ENCODE measurements at places on chromosomes 6 and 20.

- no peak for DNase-seq
These were observed 40.6 kb upstream of the JAG1 start for GRCh38 chr20:10714236-10714975.

- DNase-seq, result no peak
These were observed 172.7 kb downstream of the BMP7 start for GRCh38 chr20:57093766-57094165.

DNA sequence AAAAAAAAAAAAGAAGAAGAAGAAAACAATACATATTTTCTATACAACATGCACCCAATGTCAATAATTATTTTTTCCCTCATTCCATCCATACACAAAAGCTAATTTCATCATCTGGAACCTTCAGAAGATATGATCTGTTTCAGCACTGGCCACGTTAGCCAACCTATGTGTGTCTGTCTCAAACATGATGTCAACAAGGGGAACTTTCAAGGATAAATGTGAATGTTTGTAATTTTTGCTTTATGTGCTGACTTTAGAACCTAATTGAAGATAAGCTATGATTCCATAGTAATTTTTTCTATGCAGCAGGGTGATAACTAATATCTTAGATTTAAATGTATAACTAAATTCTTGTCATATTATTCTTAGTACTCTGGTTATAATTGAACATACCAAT is 37.9 kb downstream of the IPCEF1 start:
- no peak for DNase-seq

DNA sequence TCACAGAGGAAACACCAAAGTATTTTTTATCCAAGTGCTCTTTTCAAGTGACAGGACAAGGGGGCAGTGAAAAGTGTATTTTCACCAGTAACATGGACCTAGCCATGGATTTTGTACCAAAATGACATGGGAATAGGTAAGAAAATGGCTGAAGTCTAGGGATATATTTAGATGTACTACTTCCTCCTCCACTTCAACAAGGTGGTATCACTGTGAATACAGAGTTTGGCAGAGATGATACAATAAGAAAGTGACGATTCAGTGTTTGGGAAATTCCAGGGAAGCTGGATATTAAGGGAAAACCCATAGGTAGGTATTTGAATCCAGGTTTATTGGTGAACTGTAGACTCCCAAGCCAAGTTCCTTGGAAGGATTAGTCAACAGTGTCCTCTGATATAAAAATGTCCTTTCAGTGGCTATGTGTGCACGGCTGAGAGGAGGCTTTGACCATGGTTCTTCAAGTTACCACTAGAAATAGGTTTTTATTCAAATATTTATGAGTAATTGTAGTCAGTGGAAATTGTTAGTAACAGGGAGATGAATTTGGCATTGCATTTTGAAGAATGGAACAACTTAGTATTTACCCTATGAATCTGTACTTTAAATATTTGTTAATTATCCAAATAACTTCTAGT is 356.0 kb upstream of the CITED2 start:
- no peak for DNase-seq

DNA sequence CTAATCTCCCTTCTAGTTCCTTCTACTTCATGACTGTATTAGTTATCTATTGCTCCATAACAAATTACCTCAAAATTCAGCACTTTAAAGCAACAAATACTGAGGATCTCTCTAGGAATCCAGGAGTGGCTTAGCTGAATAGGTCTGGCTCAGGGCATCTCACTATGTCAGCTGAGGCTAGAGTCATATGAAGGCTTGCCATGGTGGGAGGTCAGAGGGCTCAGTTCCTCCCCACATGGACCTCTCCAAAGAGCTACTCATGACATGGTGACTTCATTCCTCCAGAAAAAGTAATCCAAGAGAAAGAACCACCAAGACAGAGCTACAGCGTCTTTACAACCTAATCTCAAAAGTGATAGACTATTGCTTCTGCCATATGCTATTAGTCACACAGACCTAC is 70.2 kb upstream of the PRND start:
- no peak for DNase-seq

- DNase-seq, result no peak
These were observed 97.7 kb downstream of the RFX6 start for GRCh38 chr6:116974526-116975316.

DNA sequence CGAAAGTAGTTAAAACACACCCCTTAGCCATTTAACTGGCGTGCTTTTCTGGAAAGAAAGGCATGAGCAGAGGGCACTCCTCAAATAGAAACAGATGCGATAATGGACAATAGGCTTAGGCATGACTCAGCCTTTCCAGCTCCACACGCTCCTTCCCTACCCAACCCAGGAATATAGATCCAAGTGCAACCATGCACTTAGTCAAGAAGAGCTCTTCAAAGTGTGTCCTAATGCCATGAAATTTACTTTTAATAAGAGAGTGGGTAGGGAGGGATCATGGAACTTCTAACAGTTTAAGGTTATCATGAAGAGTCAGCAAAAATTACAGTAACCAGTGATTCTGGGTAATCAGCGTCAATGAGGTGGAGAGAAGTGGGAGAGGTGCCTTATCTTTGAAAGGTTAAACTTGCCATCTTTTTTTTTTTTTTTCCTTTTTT is 2.4 kb upstream of the EFHC1 start:
- DNase-seq, result no peak

- DNase-seq, result no peak
These were observed 2.6 kb downstream of the COL19A1 start for GRCh38 chr6:69868961-69869360.

DNA sequence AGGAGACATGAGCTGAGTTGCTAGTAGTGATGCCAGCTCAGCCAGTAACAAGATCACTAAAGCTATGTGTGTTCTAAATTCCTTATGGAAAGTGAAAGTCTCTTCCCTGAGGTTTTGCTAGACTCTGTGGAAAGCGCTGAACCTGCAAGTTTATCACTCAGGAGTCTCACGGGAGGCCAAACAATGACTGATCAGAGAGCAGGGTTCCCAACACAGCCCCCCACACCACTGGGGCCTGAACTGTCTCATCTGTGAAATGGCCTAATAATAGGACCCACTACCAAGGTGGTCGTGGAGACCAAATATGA is 19.9 kb downstream of the ACSS1 start:
- no peak for DNase-seq

- DNase-seq, result no peak
These were observed 27.5 kb downstream of the NCOA7 start for GRCh38 chr6:125818225-125818657.

- no peak for DNase-seq
These were observed 124.1 kb upstream of the LOC128125822 start for GRCh38 chr6:63448229-63448628.

DNA sequence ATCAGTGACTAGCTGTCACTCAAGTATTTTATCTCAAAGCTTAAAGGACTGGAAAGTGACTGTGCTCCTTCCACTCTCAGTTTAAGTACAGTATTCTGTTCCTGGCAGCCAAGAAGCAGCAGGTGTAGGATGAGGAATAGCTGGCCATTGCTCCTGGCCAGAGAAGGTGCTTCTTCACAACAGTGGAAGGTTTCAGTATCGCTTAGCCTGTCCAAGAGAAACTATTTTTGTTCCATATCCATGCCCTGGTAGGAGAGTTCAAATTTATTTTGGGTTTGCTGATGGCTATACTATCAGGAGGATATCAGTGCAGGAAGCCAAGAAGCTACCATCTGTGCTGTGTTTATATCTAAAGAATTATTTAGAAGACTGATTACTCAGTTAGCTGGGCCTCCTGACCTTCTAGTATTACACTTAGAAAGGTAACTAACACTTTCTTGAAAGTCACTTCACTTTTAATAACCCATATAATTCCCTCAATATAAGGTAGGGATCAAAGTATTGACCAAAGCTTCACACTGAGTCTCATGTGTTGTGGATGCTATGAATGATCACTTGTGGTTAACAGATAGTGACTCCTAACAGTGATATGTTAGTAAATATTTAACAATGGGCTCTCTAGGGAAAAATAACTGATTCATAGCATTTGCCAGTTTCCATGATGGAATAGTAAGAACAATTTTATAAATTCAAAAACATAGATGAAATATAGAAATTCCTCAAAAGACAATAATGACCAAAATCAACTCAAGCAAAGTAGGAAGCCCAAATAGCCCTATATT is 99.9 kb downstream of the AIG1 start:
- no peak for DNase-seq

GRCh38 chr6:135181333-135182070 is 394 bp downstream of the MYB start:
- DNase-seq, result peak; percentile 9

DNA sequence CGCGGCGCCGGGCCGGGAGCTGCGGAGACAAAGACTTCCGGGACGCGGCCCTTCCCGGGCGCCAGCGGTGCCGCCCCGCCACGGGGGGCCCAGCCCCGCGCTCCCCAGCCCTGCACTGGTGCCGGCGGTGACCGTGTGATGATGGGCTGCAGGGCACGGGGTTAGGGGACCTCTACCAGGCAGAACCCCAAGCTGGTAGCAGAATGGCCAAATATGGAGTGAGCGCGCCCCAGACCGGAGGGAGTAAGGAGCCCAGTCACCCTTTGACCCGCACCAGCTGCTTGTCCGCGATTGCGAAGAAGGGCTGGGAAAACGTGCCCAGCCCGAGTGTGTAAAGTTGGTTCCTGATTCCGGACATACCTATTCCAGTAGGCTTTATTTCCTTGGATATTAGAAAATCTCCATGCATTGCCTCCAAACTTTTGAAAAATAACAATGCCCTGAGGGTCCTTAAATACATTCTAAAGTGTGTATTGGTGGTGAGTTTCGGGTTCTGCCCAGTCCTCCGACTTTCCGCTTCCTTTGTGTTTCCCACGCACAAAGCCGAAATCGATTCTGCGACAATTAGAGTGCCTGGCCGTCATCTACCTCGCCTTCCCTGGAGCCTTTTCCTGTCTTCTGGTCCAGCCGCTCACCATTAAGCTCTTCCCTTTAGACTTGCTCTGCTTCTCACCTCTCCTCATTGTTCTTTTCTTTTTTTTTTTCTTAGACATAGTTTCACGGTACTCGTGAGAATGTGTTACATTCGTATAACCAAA is 1.1 kb downstream of the ABRACL start:
- peak; percentile 16 for DNase-seq

DNA sequence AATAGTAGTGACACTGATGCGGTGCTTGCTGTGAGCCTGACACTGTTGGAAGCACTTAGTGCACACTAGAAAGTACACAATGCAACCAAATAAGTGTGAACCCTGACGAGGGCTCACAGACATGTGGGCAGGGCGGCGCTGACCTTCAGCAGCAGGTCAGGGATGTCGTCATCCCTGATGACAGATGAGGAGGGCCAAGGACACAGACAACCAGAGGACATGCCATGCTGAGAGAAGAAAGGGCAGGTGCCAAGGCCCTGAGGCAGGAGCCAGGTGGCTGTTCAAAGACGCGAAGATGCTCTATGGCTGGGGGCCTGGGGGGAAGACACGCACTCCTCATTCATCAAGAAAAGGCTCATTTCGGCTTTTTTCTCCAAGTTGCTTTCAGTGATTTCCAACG is 176.4 kb upstream of the CST7 start:
- DNase-seq, result no peak

- DNase-seq, result no peak
These were observed 1.3 kb upstream of the ASXL1 start for GRCh38 chr20:32356622-32357374.

DNA sequence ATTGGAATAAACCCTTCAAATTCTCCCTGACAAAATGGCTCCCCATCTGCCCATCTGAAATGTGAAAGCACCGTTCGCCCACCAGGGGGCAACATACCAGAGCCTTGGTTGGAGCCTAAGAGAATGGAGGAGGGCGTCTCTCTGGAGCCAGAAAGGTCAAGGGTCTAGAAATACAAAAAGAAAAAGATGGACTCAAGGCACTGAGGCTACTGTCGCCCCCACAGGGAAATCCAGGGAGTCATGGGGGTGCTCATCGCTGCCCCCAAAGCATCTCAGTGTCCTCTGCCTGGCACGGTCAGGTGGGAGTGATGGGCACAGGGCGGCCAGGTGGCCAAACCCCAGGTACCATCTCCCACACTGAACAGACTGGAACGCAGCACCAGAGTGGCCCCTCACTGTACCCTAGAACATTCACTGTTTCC is 136.3 kb downstream of the ZMYND8 start:
- DNase-seq, result peak; percentile 56

DNA sequence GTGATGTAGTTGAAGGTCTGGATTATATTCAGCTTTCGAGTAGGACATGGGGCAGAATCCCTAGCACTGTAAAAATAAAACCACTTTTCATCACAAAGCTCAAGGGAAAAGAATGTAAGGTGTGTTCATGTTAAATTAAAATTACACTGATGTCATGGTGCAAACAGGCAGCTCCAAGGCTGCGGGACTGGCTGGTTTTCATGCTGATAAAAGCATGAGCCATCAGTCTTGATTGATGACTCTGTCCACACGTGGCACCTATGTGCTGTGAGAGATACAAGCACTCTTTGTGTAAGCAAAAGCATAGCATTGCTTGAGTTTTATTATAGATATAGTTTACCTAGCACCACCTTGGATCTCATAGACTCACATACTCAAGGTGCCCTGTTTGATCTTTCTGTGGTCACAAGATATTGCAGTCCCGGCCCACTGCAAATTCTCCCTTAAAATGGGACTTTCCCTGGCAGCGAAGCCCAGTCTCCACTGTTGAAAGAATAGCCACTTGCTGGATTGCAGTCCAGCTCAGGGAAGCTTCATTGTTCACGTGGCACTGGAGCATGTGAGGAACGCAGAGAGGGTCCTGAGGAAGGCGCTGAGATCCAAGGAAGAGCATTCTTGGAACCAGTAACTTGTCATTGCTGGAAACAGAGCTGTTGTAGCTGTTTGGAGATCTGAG is 90.6 kb downstream of the TIAM2 start:
- no peak for DNase-seq
